Activated CD4-positive, CD25-positive, alpha-beta regulatory T cell treated with anti-CD3 and anti-CD28 coated beads, Interleukin-2, amount 50 U/mL, for 24 hours (primary cell): ENCODE measurements at places on chromosomes 4 and X.

- ATAC-seq, result no peak
Measured at GRCh38 chr4:181753207-181753606, 490.0 kb upstream of the TENM3 start.

GRCh38 chr4:24024605-24025004 lies 134.8 kb upstream of the PPARGC1A start:
- ATAC-seq, result no peak

- ATAC-seq, result no peak
Measured at GRCh38 chr4:20297261-20297660, 45.6 kb downstream of the SLIT2 start.

GRCh38 chr4:189823591-189823990 lies 117.1 kb upstream of the FRG1 start:
- no peak for ATAC-seq

DNA sequence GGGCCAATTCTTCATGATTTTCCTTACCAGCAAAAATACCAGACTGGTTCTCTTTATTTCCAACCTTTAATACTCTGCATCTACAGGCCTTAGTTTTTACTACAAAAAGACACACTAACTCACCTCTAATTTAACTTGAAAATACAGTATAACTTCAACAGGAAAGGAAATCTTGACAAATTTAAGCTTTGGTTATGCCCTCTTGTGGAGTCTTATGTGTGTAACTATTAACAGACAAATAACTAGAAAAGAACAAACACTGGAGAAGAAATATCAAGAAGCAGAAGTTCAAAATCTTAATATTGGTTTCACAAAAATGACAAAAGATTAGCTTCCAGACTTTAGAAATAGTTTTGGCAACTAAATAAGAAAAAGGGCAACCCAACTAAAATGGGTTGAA lies 33.0 kb downstream of the PPA2 start:
- no peak for ATAC-seq

GRCh38 chrX:75786290-75786689 lies 1.2 kb upstream of the MAGEE2 start:
- no peak for ATAC-seq

DNA sequence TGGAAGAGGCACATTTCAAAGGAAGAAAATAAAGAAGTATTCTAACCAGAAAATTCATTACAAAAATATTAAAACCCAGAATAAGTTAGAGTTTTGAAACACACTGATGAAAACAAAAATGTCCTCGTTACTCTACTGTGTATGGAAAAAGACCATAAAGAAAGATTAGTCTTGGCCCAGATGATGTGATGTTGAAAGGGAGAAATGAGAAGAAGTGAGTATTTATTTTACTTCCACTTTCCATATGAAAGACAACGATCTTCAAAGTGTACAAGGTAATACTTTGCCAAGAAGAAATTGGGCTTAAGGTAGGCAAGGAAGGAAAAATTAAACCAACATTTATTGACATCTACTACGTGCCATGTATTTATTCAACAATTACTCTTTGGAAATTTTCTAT lies 48.6 kb upstream of the EMCN start:
- no peak for ATAC-seq

DNA sequence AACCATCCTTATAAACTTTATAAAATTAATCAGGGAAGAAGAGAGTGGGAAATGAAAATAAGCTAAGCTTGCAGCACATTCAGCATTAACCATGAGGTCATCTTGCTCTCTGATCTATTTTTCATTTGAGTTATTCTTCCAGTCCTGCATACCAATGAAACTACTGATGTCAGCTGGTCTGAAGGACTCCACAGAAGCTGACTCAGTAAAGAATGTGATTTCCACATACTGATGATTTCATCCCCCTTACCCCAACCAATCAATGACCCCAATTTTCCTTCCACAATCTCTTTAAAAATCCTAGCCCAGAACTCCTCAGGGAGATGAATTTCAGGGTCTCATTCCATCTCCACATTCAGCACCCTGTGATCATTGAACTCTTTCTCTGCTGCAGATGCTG lies 18.8 kb upstream of the DSPP start:
- no peak for ATAC-seq

GRCh38 chrX:51894697-51895336 lies 1.4 kb downstream of the MAGED1 start:
- ATAC-seq, result no peak

GRCh38 chr4:144584428-144584827 lies 61.5 kb upstream of the HHIP start:
- ATAC-seq, result no peak

GRCh38 chr4:175927121-175927520 lies 115.1 kb upstream of the GPM6A start:
- no peak for ATAC-seq

DNA sequence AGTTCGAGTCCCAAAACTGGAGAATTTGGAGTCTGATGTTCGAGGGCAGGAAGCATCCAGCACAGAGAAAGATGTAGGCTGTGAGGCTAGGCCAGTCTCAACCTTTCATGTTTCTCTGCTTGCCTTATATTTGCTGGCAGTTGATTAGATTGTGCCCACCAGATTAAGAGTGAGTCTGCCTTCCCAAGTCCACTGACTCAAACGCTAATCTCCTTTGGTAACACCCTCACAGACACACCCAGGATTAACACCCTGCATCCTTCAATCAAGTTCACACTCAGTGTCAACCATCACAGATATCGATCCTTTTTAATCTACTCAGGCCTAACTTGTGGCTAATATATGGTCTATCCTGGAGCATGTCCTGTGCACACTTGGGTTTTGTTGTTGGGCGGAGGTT lies 18.0 kb upstream of the MAEA start:
- no peak for ATAC-seq

DNA sequence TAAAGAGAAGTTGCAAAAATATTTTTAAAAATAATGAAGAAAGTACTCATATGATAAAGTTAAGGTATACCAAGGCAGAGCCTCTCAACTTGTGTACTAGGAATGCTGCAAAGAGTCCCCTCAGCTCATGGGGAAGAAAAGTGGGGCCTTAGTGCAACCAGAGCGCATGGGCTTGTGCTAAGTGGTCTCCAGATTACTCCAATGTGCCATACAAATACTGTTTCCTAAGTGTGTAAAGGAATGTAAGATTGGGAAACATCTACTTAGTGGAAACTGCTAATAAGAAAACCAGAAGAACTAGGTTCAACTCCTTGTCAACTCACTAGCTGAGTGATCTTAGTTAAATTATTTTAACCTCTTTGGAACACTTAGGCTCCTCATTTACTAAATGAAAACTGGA lies 39.1 kb downstream of the NAF1 start:
- no peak for ATAC-seq

GRCh38 chr4:82906469-82906868 lies 5.9 kb downstream of the THAP9 start:
- no peak for ATAC-seq

DNA sequence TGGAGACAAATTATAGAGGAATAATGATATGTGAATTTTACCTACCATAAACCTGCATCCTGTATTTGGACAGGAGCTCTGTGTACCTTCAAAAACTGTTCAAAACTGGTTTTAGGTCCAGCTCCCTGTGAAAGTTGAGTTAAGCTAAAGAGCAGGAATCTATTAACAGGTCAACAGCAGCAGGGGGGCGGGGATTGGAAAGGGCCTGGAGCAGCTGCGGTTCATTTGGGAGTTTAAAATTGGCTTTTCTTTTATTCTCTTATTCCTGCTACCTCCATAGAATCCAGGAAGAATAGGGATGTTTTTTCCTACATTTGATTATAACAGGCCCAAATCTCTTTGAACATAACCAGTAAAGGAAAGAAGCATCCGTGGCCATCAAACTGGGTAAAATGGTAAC lies 23.8 kb downstream of the SHROOM3 start:
- no peak for ATAC-seq

GRCh38 chr4:140085062-140085622 lies 68.8 kb downstream of the MAML3 start:
- ATAC-seq, result no peak

DNA sequence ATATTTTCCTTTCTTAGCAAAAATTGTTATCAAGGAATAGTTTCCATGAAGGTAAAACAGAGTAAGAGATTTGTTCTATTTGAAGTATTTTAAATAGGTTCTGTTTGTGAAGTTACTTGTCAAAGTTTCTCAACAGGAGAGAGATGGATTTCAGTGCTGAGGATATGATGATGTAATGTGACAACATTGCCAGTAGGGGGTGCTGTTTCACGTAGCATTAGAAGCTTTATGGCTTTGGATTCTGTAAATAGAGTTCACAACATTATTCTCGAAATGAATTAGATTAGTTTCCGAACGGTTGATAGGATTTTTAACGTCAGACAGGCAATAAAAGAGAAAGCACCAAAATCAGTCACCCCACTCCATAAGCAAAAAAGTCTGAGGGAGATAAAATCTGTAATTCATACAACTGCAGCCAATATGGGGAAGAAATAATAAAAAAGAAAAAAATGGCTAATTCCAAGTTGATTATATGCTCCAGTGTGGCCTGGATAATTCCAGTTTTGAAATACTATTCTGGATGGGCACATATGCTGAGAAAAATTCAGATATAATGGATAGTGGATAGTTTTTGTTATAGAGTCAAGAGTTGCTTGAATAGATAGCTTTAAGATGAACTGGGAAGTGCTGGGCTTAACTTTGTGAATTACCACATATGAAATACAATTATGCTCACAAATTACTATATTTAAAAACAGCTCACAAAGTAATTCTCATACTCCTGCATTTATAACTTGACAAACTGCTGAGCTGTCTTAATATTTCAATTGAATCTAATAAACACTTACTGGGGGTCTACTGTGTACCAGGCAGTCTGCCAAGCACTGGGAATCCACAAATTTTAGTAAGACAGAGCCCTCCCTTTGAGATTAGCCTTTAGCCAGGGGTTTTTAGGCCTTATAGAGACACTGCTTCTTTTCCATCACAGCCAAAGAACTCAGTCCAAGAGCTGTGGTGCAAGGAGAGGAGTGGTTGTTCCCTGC lies 109.1 kb downstream of the GPAT3 start:
- ATAC-seq, result peak; percentile 64

- no peak for ATAC-seq
Measured at GRCh38 chr4:171629182-171629581, 184.0 kb upstream of the GALNTL6 start.

DNA sequence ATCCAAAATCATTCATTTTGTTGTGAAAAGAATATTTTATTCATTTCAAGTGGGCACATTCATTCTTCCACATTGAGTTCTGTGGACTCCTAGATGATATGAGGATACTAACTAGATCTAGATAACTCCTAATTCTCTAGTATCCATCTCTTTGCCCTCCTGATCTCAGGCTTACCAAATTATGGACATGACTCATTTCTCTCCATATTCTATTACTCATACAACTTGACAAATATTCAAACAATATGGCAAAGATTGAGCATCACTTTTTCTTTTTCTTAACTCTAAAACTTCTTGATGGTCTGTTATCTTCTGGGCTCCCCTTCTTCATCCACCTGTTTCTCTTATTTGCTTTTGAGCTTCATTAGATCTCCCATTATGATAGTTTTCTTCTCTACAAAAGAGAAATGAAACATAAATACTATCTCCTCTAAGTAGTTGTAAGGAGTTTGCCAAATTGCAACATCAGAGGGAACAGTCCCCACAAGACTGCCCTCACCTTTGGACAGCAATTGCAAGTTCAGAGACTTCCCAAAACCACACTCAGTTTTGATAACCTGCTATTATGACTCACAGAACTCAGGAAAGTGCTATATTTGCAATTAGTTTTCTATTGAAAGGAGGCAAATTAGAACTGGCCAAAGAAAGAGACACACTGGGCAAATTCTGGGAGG lies 422.9 kb downstream of the SPRY1 start:
- no peak for ATAC-seq

GRCh38 chr4:48683784-48684666 lies 96.1 kb downstream of the FRYL start:
- no peak for ATAC-seq

DNA sequence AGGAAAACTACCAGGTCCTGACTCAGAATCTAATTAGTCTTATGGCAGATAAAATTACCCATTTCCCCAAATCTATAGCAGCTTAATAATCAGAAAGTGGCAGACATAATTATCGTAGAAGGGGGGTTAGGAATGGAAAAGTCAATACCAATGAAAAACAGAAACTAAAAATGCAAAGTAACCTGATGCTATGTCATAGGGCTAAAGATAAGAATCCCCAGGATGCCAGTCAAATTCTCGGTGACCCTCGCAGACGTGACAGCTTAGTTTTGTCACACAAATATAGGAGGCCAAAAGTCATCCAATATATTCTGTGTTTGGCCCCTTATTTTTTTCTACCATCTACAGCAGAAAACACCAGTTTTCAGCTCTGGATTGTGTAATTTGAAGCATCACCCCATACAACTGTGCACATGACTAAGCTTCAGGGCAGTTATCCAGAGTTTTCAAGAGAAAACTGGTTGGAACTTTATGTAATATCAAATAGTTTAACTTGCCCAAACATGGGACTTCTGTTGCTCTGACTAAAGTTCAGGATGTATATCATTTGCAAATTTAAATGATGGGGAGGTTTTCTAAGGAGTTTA lies 30.9 kb downstream of the RASSF6 start:
- no peak for ATAC-seq

DNA sequence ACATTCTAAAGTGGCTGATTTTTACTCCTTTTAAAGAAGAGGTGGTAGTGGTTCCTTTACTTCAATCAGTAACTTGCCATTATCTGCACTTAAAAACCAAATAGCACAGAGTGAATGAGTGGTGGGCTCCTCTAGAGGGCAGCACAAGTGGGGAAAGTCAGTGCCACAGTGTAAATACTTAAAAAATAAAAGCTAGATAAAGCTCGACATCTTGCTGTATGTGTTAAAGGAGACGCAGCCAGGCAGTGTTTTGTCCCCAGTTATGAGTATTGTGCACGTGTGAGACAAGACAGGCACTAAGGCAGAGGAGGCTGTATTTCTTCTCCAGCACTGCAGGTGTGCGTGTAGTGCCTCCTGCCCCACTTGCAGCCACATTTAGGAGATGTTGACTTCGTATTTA lies 24.6 kb downstream of the NAP1L5 start:
- ATAC-seq, result no peak

GRCh38 chrX:129606918-129607317 lies 47.8 kb downstream of the APLN start:
- no peak for ATAC-seq

- ATAC-seq, result peak; percentile 53
Measured at GRCh38 chr4:80365928-80366327, 30.4 kb downstream of the CFAP299 start.

DNA sequence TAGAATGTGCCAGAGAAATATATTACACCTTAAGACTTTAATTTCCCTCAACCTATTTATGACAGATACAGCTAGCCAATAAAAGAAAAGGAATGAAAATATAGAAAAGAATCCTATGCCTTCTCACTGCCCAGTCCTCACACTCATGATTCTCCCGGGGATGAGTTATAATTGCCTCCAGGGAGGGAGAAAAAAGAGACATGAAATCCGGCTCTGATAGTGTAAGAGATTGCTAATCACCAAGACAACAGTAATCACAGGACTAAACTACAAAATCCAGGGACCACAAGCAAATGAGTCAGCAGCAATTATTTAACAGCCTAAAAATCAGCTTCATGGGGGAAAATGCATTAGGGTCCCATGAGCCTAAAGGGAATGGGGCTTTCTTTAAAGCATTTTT lies 95.9 kb upstream of the DUSP21 start:
- no peak for ATAC-seq

GRCh38 chr4:173536808-173537429 lies 6.9 kb upstream of the HAND2 start:
- no peak for ATAC-seq
